Right cardiac atrium (tissue), 5 donors: ENCODE measurements at places on chromosomes 4 and X. TPM values are rescaled to one million over a fixed set of nuclear protein-coding genes. Genes with fewer than 3 reads are reported as not detected.

The P2RY10 gene
- total RNA-seq, result 0.23 TPM

The BEX5 gene
- total RNA-seq, result 4.7 TPM

The ETDA gene
- total RNA-seq, result not detected

The WDR17 gene
- total RNA-seq, result 0.88 TPM

The SHOX gene
- total RNA-seq, result not detected

The BCLAF3 gene
- 8.1 TPM for total RNA-seq

The TMEM156 gene
- not detected for total RNA-seq

The ACTRT1 gene
- not detected for total RNA-seq

The CXorf66 gene
- not detected for total RNA-seq

The DRP2 gene
- 0.15 TPM for total RNA-seq

The PRAF2 gene
- total RNA-seq, result 20.2 TPM

The ASB12 gene
- 1.4 TPM for total RNA-seq

The MSX1 gene
- 1.9 TPM for total RNA-seq
